ENCODE measurements at places on chromosomes 7 and 10. TPM values are rescaled to one million over a fixed set of nuclear protein-coding genes. Genes with fewer than 3 reads are reported as not detected.

GRCh38 chr7:128045158-128045557 is 13.9 kb upstream of the LRRC4 start:
- DNase-seq: no peak
- H3K27me3 ChIP-seq: no peaks in the 10 kb centered on the region
- no peak overlapping the region for H3K27ac ChIP-seq
- H3K4me3 ChIP-seq: peak overlapping the region; percentile 47
- H3K4me1 ChIP-seq: peaks cover 27% of the 10 kb centered on the region

DNA sequence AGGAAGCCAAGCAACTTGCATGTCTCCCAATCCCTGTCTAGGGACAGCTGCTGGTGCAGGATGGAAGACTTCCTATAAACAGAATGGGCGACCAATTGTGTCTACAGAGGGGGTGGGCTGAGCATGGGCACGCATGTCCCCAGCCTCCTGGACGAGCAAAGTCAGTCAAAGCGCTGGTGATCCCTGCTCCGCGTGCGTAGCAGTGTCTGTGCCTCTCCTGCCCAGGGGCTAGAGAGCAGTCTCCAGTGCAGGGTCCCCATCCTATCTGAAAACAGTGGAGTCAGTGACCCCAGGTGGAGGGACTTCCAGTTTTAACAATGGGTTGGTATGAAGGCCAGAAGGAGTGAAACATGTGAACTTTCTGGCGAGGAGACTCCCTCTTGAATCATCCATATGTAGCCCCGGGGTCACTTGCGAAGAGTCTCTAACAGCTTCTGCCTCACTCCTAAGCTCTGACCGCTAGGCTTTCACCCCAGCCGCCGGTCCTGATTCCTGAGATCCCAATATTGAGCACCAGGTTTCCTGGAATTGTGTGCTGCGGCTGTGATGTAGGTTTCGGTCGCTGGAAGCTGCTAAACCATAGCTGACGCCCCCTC is 714 bp upstream of the CASP2 start:
- DNase-seq: no peak
- H3K36me3 ChIP-seq: peaks cover 5% of the 10 kb centered on the region
- H3K4me3 ChIP-seq: peak overlapping the region; percentile 96
- H3K4me1 ChIP-seq: peaks cover 51% of the 10 kb centered on the region
- H3K27ac ChIP-seq: peak overlapping the region; percentile 49

SLC29A3 gene
- total RNA-seq: 3.2 TPM

ZNF239 gene
- 1.1 TPM for total RNA-seq

DYDC2 gene
- total RNA-seq: not detected

GRCh38 chr10:102167861-102168260 is 15.7 kb downstream of the NOLC1 start:
- no peak overlapping the region for H3K4me3 ChIP-seq
- H3K27me3 ChIP-seq: no peaks in the 10 kb centered on the region
- no peak overlapping the region for H3K27ac ChIP-seq
- no peak for DNase-seq

- no peaks in the 10 kb centered on the region for H3K27me3 ChIP-seq
- H3K4me1 ChIP-seq: no peaks in the 10 kb centered on the region
- H3K27ac ChIP-seq: no peak overlapping the region
- H3K36me3 ChIP-seq: peaks cover 3% of the 10 kb centered on the region
- H3K4me3 ChIP-seq: no peak overlapping the region
Measured at GRCh38 chr7:130153211-130153908, 51.8 kb downstream of the TMEM209 start.

DNA sequence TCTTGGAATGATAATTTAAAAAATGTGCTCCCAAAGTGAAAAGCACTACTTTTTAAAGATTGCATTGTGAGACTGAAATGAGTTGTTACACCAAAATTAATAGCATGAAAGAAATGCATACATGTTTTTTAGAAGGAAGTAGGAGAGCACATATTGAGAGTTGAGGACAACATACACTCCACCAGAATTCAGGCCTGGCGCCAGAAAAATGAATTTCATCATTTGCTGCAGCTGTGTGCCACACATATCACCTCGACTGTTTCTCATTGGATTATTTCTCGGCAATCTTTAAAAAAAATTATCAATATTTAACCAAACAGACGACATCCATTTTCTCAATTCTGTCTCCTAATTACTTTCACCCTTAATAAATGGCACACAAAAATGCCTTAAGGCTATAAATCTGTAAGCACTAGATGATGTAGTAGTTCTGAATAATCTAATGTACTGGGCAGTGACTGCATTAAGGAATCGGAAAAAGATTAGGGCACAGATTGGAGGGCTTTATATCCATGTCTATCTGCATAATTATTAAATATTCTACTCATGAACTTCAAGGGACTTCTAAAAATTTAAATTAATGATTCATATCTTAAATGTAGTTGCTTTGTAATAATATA is 590.4 kb downstream of the NXPH1 start:
- no peaks in the 10 kb centered on the region for H3K27me3 ChIP-seq
- no peak overlapping the region for H3K27ac ChIP-seq
- no peaks in the 10 kb centered on the region for H3K4me1 ChIP-seq
- no peaks in the 10 kb centered on the region for H3K36me3 ChIP-seq
- H3K4me3 ChIP-seq: no peak overlapping the region
- no peak for DNase-seq

DNA sequence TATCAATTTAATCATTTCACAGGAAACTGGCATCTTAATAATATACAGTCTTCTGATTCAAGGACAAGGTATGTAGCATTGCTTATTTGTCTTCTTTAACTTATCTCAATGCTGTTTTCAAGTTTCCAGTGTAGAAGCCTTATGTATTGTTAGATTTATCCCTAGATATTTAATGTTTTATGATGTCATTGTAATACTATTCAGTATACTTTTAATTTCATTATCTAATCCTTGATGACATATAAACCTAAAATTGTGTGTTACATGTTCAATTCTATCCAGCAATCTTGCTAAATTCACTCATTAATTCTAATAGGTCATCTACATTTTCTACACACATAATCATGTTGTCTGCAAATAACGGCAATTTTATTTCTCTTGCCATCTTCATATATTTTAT is 126.3 kb upstream of the SEC61G start:
- peaks cover 4% of the 10 kb centered on the region for H3K36me3 ChIP-seq
- no peak for DNase-seq
- peaks cover 5% of the 10 kb centered on the region for H3K4me1 ChIP-seq
- H3K27me3 ChIP-seq: peaks cover 18% of the 10 kb centered on the region
- no peak overlapping the region for H3K4me3 ChIP-seq

DNA sequence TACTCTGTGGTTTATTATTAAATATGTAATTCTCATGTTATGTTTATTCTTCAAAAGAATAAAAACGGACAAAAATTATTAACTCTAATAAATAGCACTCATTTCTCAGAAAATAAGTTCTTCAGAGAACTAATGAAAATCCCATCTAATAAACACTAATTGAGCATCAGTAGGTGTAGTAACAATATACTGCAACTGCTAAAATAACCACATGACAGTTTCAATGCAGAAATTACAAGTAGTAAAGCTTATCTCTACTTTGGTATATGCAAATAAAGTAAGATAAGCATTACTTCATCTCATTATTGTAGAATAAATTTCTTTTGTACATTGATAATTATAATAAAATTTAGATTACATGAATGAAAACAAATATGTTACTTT is 56.4 kb upstream of the DKK1 start:
- no peak overlapping the region for H3K4me3 ChIP-seq
- no peaks in the 10 kb centered on the region for H3K4me1 ChIP-seq
- no peaks in the 10 kb centered on the region for H3K27me3 ChIP-seq

DNA sequence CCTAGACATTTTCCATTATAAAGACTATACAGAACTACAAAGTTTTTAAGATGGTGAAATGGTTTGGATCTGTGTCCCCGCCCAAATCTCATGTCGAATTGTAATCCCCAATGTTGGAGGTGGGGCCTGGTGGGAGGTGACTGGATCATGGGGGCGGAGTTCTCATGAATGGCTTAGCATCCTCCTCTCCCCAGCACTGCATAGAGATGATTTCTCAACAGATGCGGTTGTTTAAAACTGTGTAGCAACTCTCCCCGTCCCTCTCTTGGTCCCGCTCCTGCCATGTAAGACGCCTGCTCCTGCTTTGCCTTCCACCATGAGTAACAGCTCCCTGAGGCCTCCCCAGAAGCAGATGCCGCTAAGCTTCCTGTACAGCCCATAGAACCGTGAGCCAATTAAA is 1.6 kb downstream of the FAM133B start:
- H3K4me3 ChIP-seq: peak overlapping the region; percentile 95
- peak overlapping the region; percentile 98 for H3K27ac ChIP-seq
- no peak for DNase-seq
- H3K4me1 ChIP-seq: peaks cover 35% of the 10 kb centered on the region

PDZD7 gene
- total RNA-seq: 1.1 TPM

GRCh38 chr10:70158113-70158512 is 11.6 kb upstream of the TYSND1 start:
- H3K4me3 ChIP-seq: no peak overlapping the region
- H3K27ac ChIP-seq: no peak overlapping the region
- H3K27me3 ChIP-seq: no peaks in the 10 kb centered on the region

SCIN gene
- not detected for total RNA-seq

Measured in T-helper 17 cell (primary cell).